ENCODE measurements at places on chromosomes 3 and 15. TPM values are rescaled to one million over a fixed set of nuclear protein-coding genes. Genes with fewer than 3 reads are reported as not detected.
A peak's percentile ranks its signal among the peaks of the same experiment; 100 is the strongest.

The MITF gene
- not detected for total RNA-seq

The GP9 gene
- not detected for total RNA-seq

- DNase-seq = peak; percentile 34
Measured at GRCh38 chr3:15512166-15512565, 9.3 kb downstream of the COLQ start.

- DNase-seq = no peak
Measured at GRCh38 chr15:47773143-47773542, 55.8 kb downstream of the SEMA6D start.

- no peak for DNase-seq
Measured at GRCh38 chr15:95825208-95825607, 505.3 kb upstream of the NR2F2 start.

Data from neural progenitor cell (in vitro differentiated cells).